ENCODE measurements at places on chromosomes 1 and 21. TPM values are rescaled to one million over a fixed set of nuclear protein-coding genes. Genes with fewer than 3 reads are reported as not detected.

Gene PROK1
- total RNA-seq = not detected

Gene UBE2U
- total RNA-seq = not detected

DNA sequence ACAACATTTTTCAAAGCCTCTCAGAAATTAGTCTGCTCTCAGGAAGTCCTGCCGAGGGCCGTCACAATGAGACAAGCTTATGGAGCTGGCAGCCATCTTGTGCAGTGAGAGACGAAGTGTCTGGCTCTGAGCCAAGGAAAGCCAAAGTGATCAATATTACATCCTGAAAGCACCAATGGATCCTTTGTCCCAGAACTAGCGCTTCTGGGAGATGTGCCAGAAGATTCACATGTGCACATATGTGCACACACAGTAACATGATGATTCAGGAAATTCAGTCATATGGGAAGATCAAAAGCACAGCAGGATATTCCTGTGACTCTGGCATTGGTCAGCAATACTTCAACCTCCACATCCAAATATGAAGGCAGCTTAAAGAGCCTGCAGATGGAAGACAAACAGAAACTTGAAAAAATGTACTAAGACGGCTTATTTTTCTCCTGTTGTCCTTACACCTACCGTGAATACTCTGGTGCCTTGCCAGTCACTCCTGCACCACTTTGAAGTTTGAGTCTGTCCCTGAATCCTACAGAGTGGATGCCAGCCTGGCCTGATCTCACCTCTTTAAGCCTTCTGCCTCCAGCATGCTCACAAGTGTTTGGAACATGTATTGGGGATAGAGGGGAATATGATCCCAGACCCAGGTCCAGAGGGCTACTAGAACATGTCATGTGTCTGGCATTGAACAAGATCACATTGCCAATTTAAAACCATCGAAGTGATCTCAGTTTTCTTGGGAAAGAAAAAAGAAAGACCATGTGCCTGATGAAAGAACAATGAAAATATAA, 44.5 kb upstream of the PRRX1 start:
- H3K27ac ChIP-seq = no peak overlapping the region
- no peaks in the 10 kb centered on the region for H3K36me3 ChIP-seq
- H3K27me3 ChIP-seq = no peaks in the 10 kb centered on the region
- DNase-seq = no peak

Gene CADM3
- total RNA-seq = not detected

DNA sequence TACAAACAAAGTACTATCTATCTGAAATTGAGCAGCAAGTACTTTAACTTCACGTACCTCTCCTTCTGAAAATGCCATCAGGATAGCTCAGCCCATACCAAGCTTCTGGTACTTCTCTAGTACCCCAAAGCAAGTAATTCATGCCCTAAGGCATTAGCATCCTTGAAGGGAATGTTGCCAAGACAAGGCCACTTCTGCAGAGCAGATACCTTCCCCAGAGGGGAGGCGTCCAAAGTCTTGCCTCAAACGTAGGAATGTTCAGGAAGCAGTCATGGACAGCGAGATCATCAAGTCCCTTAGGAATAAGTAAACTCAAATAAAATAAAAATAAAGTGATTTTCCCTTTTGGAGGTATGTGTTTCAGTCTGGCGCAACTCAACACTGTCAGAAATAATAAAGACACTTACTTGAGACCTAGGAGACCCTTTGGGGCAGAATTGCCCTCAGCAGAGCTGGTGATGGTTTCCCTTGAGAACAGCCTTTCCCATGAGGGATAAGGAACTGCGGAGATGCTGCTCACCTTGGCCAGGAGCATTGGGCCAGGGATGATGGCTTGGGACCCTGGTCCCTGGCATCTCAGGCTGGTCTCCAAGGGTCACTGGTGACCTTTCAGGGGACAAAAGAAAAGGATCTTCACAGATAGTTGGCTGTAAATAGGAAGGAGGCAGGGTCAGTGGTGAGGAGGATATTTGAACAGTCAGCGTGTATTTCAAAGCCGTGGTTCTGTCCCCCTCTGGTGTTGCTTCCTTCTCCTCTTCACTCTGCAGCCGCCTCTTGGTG, 522.9 kb downstream of the KIF26B start:
- H3K4me1 ChIP-seq = no peaks in the 10 kb centered on the region
- H3K27ac ChIP-seq = no peak overlapping the region
- no peaks in the 10 kb centered on the region for H3K36me3 ChIP-seq
- no peak overlapping the region for H3K4me3 ChIP-seq
- H3K27me3 ChIP-seq = peaks cover 65% of the 10 kb centered on the region

DNA sequence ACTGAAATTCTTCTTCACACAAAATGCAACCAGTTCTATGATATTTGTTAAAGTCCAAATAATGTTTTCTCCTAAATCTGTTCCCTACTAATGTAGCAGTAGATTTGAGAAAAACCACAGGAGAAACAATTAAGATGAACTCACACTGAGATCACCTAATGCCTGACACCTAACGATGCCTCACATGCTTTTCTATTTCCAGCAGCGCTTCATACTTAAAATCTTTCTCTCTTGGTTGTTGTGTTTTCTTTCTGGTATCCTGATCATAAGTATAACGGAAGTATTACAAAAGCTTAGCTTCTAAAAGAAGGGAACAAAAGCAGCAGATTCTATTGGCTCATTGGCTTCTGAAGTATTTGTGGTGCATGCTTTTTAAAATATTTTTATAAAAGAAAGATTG, 267.2 kb upstream of the SGIP1 start:
- no peak overlapping the region for H3K4me3 ChIP-seq
- H3K27me3 ChIP-seq = no peaks in the 10 kb centered on the region
- 0 out of 2 replicates have a peak, but pooled peaks cover 4% of the 10 kb centered on the region for H3K4me1 ChIP-seq
- DNase-seq = no peak

DNA sequence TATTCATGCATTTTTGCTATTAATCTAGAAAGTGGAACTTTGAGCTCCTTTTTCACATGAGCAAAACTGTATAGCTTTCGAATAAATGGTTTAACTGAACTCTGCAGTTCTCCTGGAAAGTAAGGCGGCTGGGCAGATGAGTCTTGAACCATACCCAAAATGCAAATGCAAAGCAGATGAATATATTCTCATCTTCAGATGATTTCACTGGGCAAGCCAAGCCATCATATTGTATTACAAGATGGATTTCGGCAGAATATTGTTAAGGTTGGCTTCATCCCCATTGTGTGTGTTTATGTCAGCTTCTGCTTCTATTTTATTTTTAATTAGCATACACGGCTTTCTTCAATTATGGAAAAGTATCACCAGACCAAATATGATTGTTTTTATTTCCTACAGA, 209.6 kb downstream of the GREM2 start:
- no peak overlapping the region for H3K27ac ChIP-seq
- DNase-seq = no peak
- no peaks in the 10 kb centered on the region for H3K36me3 ChIP-seq

DNA sequence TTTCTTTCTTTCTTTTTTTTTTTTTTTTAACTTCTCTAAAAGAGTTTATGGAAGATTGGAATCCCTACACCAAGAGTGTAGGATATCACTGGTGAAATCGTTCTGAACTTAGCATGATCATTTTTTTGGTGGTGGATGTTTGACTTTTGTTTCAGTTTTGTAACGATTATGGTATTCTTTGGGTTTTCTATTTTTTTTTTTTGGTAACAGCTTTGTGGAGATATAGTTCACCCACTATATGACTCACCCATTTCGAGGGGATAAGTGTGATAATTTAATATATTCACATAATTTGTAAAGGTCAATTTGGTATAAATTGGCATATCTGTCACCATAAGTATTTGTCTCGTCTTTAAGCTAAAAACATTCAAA, 29.2 kb downstream of the AGPAT3 start:
- H3K27me3 ChIP-seq = no peaks in the 10 kb centered on the region
- no peaks in the 10 kb centered on the region for H3K4me1 ChIP-seq
- H3K27ac ChIP-seq = no peak overlapping the region
- H3K36me3 ChIP-seq = no peaks in the 10 kb centered on the region

- no peak for DNase-seq
- no peaks in the 10 kb centered on the region for H3K4me1 ChIP-seq
- H3K36me3 ChIP-seq = no peaks in the 10 kb centered on the region
- H3K27me3 ChIP-seq = no peaks in the 10 kb centered on the region
- H3K4me3 ChIP-seq = no peak overlapping the region
- no peak overlapping the region for H3K27ac ChIP-seq
Observed at GRCh38 chr1:97640677-97641076, 280.2 kb downstream of the DPYD start.

Gene TLR5
- 2.5 TPM for total RNA-seq

DNA sequence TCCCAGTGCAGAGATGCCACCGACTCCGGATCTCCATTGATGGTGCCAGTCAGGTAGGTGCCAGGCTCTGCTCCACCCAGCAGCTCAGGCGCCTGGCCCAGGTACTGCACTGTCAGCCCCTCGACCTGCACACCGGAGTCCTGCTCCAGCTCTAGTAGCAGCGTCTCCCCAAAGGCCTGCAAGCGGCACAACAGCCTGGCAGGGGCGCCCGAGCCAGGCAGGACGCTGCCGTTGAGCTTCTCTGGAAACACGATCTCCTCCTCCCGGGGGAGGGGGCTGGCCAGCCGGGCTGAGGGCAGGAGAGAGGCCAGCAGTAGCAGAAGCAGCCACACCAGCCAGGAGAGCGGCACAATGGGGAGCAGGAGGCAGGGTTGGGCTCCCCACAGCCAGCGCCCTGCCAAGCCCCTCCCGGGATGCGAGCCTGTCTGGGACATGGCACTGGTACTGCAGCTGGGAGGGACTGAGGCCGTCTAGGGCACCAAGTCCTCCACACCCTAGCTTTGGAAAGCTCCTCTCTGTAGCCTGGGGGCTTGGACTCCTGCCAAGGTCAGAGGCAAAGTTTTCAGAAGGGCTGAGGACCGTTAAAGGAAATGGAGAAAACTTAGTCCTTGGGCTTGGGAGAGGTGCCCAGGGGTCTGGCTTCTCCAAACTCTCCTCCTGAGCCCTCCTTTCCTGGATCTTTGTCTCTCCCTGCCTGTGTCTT, 509 bp downstream of the ADAMTS4 start:
- H3K27me3 ChIP-seq = no peaks in the 10 kb centered on the region
- no peaks in the 10 kb centered on the region for H3K36me3 ChIP-seq
- peaks cover 19% of the 10 kb centered on the region for H3K4me1 ChIP-seq
- H3K27ac ChIP-seq = no peak overlapping the region
- DNase-seq = peak; percentile 76

DNA sequence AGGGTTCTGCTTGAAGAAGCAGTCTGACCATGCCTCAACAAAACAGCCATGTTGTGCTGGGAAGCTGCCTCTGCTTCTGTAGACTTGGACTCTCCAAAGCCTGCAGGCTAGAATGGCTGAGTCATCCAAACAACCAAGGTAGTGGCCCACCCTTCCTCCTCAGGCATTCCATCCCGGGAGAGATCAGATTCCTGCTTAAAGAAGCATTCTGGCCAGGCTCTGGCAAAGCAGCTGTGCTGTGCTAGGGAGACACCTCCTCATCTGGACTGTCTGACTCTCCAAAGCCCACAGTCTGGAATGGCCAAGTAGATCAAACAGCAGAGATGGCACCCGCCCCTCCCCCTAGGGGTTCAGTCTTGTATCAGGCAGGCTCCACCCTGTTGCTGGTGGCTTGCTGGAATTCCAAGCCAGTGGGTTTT, 38.3 kb upstream of the F3 start:
- H3K27ac ChIP-seq = peak overlapping the region; percentile 66
- H3K4me1 ChIP-seq = peaks cover 35% of the 10 kb centered on the region
- no peaks in the 10 kb centered on the region for H3K36me3 ChIP-seq

- H3K4me1 ChIP-seq = peaks cover 13% of the 10 kb centered on the region
- no peak overlapping the region for H3K27ac ChIP-seq
- no peaks in the 10 kb centered on the region for H3K36me3 ChIP-seq
- H3K27me3 ChIP-seq = no peaks in the 10 kb centered on the region
- no peak for DNase-seq
- H3K4me3 ChIP-seq = no peak overlapping the region
Observed at GRCh38 chr1:86754265-86754974, 50.0 kb downstream of the SH3GLB1 start.

GRCh38 chr1:79817031-79817560, 810.6 kb upstream of the ADGRL4 start:
- no peak overlapping the region for H3K4me3 ChIP-seq
- H3K36me3 ChIP-seq = no peaks in the 10 kb centered on the region
- H3K27ac ChIP-seq = no peak overlapping the region
- H3K27me3 ChIP-seq = no peaks in the 10 kb centered on the region
- DNase-seq = no peak

DNA sequence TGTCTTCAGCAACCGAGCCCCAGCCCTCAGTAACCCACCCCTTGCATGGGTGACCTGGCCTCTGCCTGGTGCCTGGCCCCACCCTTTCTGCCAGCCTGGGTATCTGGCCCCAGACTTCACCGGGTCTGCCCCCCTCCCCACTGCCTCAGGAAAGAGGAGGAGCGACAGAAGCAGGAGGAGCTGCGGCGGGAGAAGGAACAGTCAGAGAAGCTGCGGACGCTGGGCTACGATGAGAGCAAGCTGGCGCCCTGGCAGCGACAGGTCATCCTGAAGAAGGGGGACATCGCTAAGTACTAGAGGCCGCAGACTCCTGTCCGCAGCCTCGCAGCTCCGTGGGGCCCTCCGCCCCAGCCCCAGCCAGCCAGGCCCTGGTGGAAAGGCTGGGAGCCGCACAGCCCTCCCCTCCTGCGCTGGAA, 6.1 kb downstream of the TNFRSF25 start:
- H3K36me3 ChIP-seq = no peaks in the 10 kb centered on the region
- no peak overlapping the region for H3K4me3 ChIP-seq
- no peak for DNase-seq
- no peaks in the 10 kb centered on the region for H3K4me1 ChIP-seq
- H3K27ac ChIP-seq = no peak overlapping the region
- no peaks in the 10 kb centered on the region for H3K27me3 ChIP-seq

DNA sequence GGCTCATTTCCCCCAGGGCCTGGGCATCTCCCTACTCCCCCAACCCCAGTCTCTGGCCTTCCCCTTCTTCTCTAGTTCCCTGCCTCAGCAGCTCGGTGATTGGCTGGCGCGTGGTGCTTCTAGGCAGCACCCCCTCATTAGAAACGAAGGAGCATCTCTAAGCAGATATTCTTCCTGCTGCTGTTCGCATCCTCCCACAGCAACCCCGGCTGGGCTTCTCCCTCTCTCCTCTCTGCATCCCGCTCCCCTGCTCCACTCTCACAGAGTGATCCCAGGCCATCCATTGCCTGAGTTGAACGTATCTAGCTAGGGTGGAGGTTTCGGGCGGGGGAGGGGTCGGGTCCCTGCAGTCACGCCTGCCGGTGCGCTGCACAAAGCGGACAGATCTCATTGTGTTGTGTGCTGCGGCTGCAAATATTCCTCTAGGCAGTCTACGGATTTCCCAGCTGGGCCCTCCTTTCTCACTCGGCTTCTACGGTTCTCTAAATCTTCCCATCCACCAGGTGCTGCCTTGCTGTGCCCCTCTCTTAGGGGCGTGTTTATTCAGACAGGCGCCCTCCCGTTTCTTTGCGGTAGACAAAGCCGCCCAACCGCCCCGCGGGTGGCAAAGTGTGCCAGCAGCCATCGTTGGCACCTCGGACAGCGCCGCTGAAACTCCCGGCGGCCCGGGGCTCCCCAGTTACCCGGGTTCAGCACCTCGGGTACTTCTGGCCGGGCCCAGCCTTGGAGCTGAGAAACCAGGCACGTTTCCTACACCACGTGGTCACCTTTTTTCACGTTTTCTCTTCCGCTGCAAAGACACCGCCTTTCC, 2.2 kb downstream of the CACNA1E start:
- H3K4me1 ChIP-seq = no peaks in the 10 kb centered on the region
- no peaks in the 10 kb centered on the region for H3K36me3 ChIP-seq
- no peak for DNase-seq
- H3K4me3 ChIP-seq = no peak overlapping the region

Gene OR2T29
- not detected for total RNA-seq

Measured in PC-9 (cell line).